ENCODE measurements at places on chromosomes 4 and X.

DNA sequence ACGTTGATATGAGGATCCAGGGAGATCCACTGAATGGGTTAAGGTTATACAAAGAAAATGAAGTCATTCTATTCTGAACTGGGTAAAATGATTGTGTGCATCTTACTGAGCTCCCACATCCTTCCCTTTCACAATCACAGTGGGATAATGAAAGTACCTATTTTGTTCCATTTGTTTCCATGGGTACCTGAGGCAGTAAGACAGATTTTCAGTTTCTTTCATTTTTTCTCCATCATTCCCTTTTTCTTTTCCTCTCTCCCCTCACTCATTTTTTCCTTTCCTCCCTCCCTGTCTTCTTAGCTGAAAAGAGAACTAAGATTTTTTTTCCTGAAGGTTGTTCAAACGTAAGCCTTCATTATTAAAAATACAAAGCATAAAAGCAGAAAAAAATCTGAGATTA, 4.6 kb downstream of the GRIA2 start:
- no peak for DNase-seq

DNA sequence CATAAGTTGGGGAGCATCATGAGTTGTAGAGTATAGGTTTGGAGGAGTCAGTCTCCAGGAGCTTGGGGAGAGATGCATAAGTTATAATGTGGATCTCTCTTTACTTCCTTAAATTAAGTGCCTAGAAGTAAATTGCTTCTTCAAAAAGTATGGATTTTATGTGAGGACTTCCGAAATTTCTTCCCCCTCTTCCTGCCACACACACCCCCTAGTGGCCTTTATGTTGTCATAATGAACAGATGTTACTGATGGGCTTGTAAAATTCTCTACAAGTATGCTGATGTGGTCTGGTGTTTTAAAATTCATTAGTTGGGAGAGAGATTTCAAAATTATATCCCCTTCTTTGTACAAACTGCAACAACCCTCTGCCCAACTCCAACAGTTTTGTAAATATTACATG, 2.3 kb upstream of the METTL14 start:
- no peak for DNase-seq

GRCh38 chr4:75422998-75423397, 91.2 kb downstream of the RCHY1 start:
- DNase-seq, result no peak

DNA sequence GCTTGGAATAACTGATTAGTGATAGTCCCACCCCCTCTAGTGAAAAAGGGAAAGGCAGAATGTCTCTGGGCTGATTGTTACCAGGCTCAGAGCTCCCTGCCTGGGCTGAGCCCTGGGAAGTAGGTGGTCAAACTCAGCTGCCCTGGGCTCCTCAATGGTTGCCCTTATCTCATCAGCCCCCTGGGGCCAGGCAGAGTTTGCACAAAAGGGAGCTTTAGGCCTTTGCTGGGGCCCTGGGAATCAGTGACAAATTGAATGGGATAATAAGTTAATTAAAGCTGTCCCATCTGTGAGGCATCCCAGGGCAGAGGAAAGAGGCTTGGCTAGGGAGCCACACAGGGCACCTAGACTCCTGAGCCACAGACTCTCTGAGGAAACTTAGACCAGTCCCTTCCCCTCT, 89.0 kb downstream of the EFNB1 start:
- DNase-seq, result no peak

- no peak for DNase-seq
Observed at GRCh38 chr4:89800527-89801103, 36.3 kb downstream of the SNCA start.

DNA sequence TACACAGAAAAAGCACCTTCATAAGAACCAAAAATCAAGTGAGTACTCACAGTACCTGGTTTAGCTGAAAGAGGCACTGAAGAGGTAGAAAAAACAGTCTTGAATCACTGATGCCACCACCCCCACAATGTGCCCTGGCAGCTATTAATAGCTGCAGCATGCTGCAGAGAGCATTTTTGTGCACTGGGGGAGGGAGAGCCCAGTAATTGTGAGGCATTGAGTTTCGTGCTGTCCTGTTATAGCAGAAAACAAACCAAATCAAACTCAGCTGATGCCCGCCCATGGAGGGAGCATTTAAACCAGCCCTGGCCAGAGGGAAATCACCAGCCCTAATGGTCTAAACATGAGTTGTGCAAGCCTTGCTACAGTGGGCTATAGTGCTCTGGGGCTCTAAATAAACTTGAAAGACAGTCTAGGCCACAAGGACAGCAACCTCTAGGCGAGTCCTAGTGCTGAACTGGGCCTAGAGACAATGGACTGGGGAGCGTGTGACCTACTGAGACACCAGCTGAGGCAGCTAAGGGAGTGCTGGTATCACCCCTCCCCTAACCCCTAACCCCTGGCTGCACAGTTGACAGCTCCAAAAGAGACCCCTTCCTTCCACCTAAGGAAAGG, 106.3 kb upstream of the TMLHE start:
- peak; percentile 3 for DNase-seq

- DNase-seq, result no peak
Observed at GRCh38 chr4:67915400-67915966, 31.7 kb upstream of the TMPRSS11D start.

DNA sequence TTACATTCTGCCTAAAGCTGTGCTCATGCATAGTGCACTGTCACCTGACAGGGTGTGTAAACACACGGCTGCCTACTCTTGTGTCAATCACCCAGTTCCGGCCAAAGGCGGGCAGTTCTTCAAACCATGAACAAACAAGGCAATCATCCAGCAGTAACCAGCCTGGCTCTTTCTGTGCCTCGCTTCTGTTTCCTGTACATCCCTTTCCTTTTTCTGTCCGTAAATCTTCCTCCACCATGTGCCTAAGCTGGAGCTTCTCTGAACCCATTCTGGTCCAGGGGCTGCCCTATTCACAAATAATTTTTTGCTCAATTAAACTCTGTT, 60.8 kb upstream of the CBR4 start:
- no peak for DNase-seq

GRCh38 chrX:48684134-48684533, 535 bp downstream of the WAS start:
- no peak for DNase-seq

GRCh38 chr4:5963611-5964010, 54.6 kb downstream of the C4orf50 start:
- DNase-seq, result no peak

DNA sequence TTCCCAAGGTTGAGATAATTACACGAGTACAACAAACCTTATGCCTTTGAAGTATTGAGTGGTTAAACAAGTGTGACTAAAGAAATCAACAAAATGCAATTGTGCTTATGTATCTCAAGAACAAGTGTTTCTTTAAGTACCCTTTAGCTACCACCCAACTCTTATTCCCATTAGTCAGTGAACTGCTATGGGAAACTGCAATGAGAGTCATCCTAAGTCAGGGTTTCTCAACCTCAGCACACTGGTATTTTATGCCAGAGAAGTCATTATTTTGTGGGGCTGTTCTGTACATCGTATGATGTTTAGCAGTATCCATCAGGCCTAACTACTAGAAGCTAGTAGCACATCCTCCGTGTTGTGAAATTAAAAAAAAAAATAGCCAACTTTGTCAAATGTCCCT, 549.1 kb upstream of the BOD1L1 start:
- no peak for DNase-seq

GRCh38 chr4:175066923-175067627, 148.9 kb downstream of the ADAM29 start:
- no peak for DNase-seq

DNA sequence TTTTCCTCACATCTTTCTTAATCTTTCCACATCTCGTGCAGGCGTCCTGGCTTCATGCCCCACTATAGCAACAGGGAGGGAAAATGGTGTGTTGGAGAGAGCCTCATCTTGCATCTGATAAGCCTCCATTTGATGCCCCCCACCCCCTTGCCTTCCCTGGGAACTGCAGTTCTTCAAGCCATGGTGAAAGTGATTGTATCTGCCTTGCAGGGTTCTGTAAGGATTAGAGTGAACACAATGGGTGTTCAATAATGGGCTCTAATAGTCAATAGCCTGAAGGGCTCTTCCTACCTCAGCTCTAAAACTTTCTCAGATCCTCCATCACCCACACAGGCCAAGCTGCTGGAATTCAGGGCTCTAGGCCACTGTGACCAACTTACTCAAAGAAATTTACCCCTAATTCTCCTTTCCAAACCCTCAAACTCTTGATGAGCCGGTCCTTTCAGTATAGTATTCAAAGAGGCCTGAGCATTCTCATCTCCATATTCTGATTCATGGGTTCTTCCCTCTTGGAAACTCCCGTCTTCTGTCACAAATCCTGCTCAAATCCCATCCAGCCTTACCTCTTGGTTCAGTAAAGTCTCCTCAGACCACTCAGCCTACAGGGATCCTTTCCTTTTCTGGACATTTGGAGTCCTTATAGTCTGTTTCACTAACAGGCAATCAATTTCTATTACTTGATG, 128.3 kb upstream of the TRIM2 start:
- no peak for DNase-seq

All from GM04503 (cell line).